Upper lobe of left lung (tissue), 6 donors: ENCODE measurements at places on chromosomes 1 and 21.

- DNase-seq = peak; percentile 68
Measured at GRCh38 chr1:116373431-116374352, 648 bp downstream of the ATP1A1 start.

DNA sequence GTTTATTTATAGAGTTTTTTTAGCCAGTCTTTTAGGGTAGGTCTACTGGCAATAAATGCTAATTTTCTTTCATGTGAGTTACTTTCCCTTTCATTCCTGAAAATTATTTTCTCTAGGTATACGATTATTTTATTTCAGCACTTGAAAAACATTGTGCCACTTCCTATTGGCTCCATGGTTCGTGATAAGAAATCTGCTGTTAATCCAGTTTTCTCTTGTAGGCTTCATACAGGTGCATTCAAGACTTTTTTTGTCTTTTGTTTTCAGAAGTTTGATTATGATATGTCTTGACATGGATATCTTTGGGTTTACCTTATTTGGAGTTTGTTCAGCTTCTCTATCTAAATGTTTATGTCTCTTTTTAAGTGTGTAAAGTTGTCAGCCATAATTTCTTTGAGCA, 148.3 kb downstream of the HS2ST1 start:
- no peak for DNase-seq

- no peak for DNase-seq
Measured at GRCh38 chr1:39410915-39411436, 80.5 kb upstream of the BMP8A start.

DNA sequence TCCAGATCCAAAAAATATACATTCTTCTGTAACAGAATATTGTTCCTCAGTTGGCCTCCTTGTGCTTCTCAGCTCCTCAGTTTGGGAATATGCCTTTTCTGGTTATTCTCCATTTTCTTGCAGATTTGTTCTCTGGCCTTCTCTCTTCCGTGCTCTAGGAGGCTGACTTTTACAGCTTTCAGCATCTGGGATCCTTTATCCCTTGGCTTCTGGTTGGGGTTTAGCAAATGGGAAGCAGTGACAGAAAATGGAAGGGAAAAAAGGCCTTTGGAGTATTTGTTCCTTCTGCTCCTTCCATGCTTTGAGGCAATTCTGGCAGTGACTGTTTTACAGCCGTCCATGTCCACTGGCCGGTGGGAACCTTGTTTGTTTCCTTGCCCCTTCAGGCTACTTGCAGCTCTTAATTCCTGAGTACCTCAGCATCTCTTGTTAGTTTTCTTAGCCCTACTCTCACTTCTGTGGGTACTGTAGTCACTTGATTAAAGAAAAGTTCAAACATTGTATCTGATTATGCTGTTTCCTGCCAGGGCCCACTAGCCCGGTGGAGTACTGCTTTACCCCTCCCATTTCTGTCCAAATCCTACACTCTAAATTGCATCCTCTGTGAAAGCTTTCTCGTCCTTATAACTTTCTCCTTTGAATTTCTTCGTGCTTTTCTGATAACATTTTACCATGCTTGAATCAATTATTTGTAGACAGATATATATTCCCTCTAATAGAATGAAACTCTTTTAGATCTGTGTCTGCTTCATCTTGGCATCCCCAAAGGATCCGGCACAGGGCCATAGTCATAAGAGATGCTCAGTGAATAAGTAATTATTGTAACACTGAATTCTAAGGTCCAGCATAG, 118.2 kb downstream of the OSBPL9 start:
- DNase-seq = no peak

DNA sequence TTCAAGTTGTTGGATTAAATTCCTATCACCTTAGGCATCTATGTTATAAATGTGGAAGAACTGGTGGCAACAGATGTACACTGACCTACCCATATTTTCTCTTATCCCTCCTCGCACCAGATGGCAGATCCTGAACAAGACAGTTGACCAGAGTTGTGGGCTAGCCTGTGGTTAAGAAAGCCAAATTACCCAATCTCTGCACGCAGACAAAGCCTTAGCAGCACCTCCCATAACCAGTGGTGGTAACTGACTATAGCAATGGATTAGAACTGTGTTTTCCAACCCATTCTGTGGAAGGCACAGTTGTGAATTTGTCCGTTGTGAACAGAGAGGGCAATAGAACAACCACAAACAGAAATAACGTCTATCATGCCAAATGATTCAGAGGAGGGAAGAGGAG, 20.6 kb downstream of the ABCB10 start:
- DNase-seq = no peak

DNA sequence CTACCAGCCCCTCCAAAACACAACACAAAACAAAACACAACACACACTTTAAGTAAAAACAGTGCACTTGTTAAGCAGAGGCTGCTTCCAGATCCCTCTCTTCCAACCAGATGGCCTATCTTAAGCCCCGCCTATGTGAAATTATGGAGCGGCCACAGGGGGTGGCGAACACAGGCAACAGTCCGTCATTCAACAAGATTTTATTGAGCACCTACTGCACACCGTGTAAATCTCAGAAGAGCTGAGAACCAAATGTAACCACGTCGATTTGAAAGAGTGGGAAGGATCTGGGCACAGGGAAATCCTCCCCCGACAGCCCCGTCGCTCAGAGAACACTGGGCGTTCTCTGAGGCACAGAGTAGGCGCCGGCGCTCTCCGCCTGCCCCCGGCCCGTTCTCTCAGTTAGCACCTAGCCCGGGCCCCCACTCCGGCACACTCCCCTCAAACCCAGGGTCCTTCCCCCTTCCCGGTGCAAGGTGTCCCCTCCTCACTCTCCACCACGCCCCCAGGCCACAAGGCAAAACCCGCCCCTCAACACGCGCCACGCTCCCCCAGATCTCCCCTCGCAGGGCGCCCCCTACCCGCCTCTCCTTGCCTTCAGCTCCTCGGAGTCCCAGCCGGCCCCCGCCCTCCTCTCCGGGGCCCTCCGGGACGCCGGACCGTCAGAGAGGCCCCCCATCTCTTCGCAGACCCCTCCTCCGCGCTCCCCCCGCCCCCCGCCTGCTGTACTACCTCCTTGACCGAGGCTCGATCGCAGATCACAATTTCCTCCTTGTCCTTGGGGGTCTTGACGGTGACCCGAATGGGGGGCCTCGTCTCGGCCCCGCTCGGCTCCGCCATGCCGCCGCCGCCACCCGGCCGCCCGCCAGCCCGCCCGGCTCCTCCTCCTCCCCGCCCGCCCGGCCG, 483 bp downstream of the UBQLN4 start:
- peak; percentile 51 for DNase-seq

- DNase-seq = no peak
Measured at GRCh38 chr1:44970317-44970716, 16.1 kb downstream of the EIF2B3 start.

DNA sequence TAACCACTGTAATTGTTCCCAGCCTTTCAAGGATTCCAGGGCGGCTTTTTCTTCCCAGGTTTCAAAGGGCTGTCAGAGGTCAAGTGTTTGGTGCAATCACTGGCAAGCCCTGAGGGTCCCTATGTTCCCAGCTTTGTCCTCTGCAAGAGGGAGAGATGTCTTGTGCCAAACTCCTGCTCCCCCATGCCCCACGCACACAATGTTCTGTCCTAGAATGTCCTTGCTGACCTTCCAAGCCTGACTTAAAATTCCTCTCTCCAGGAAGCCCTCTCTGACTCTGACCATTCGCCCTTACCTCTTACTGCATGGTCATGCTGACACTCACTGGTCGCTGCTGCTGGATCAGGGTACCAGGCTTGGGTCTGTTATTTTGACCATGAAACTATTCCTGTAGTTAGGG, 152.5 kb upstream of the KCND3 start:
- DNase-seq = no peak

DNA sequence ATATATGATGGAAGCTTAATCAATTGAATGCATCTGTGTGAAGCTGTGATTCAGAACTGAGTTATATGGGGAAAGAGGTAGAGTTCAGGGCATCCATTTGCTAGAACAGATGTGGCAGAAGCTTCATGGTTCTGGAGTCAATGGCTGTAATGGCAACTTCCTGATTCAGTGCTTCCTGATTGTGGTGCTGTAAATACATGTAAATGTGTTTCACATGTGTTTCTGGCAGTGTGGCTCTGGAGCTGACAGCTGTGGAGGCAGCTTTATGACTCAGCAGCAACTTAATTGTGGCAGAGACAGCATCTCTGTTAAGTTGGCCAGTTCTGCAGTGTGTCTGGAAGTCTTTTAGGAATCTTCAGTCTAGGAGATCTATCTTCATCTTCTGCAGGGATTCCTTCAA, 226.6 kb upstream of the ZRANB2 start:
- no peak for DNase-seq

DNA sequence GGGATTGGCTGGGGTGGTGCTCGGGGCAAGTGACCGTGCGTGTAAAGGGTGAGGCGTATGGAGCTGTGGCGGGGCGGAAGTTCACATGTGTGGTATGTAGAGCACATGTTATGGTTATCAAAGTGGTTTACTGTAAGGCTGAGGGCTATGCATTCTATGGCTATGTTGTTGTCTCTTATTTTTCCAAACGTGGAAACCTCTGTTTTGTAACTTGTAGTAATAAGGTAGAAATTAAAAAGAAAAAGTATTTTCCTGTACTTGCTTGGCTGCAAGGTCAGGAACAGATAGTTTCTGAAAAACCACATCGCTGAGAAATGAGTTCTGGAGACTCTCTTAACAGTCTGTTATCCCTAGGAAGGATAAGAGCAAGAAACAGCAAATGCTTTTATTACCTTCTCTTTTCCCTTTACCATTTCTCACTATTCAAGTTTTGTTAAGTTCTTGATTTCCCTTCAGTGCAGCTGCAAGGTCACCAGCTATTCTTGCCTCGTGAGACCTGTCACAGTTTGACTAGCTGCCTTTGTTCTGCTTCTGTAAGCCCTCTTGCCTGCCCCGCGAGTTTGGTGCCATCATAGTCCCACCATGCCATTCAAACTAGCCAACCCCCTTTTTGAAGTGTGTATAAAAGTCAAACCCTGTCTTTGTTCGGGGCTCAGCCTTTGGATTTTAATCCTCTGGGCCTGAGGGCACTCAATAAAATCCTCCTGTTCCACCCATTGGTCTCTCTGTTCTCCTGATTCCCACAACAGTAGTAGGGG, 9.5 kb downstream of the RNU1-2 start:
- no peak for DNase-seq

DNA sequence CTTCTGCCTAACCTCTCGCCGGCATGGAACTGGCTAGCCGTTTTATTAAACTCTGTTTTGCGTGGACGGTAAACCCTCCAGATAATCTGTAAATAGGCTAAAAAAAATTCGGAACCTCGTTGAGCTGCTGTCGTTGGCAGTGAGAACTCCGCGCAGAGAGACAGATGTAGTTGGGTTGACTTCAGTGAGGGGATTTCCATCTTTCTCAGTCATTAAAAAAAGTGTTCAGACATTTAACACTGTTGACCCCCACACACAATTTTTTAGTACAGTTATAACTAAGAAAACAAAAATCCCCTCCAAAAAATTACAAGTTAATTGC, 464 bp downstream of the PARK7 start:
- no peak for DNase-seq

GRCh38 chr1:35592991-35593769, 20.1 kb downstream of the TFAP2E start:
- no peak for DNase-seq

GRCh38 chr21:35336534-35336933, 287.4 kb upstream of the RUNX1 start:
- no peak for DNase-seq

- DNase-seq = peak; percentile 93
Measured at GRCh38 chr1:20185834-20186782, at the start of the genes PLA2G2C and UBXN10. Gene PLA2G2C (minus strand): TSS chr1:20186518. CDS start chr1:20177363, 9,155 bp downstream. Gene UBXN10 (plus strand): TSS chr1:20186096. CDS start chr1:20190562, 4,466 bp downstream.

- peak; percentile 76 for DNase-seq
Measured at GRCh38 chr1:16215882-16216753, 3.7 kb upstream of the ARHGEF19 start.

GRCh38 chr1:163171826-163172225, 30.9 kb downstream of the RGS5 start:
- DNase-seq = no peak

DNA sequence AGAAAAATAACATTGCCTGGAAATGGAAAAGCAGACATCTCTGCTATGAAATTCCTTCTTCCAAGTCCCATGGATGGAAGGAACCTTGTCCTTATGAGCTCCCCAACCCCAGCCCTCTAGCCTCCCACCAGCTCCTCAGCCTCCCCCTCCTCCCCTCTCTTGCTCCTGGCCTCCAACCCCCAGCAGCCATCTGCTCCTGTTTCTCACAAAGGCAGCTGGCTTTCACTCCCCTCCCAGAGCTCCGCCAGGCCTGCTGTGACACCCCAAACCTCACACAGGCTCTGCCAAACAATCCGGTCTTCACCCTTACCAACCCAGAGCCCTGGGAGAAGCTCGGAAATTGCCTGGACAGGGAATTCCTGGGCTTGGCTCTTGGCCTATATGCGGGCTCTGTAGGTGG, 69.2 kb downstream of the KLHDC7A start:
- DNase-seq = no peak

DNA sequence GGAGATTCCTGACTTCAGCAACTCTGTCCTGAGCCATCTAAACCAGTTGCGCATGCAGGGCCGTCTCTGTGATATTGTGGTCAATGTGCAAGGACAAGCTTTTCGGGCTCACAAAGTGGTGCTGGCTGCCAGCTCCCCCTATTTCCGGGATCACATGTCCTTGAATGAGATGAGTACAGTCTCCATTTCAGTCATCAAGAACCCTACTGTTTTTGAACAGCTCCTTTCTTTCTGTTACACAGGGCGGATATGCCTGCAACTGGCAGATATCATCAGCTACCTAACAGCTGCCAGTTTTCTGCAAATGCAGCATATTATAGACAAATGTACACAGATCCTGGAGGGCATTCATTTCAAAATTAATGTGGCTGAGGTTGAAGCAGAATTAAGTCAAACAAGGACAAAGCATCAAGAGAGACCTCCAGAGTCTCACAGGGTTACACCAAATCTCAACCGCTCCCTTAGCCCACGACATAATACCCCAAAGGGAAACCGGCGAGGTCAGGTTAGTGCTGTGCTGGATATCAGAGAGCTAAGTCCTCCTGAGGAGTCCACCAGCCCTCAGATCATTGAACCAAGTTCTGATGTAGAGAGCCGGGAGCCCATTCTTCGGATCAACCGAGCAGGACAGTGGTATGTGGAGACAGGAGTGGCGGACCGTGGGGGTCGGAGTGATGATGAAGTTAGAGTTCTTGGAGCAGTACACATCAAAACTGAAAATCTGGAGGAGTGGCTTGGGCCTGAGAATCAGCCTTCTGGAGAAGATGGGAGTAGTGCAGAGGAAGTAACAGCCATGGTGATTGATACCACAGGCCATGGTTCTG, 2.3 kb downstream of the ZBTB37 start:
- no peak for DNase-seq

DNA sequence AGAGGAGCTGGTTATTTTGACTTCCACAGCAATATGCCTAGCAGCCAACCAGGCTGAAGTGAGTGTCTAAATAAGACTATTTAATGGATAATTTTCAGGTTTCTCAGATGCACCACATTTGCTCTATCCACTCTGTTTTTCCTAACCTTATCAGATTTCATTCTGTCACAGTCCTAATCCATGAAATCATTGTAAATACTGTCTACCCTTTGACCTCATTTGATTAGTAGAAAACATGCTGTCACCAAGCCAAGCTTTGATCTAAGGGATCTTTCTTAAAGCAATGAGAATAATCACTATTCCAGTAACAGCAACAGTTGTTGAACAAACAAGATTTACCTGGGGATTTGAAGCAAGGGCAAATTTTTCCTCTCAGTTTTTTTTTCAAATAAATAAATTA, 595.6 kb downstream of the LTN1 start:
- no peak for DNase-seq

- DNase-seq = no peak
Measured at GRCh38 chr1:192904438-192904895, 95.6 kb downstream of the RGS2 start.
